Gastrocnemius medialis (tissue), 4 donors: ENCODE measurements at places on chromosomes 16 and 17.

DNA sequence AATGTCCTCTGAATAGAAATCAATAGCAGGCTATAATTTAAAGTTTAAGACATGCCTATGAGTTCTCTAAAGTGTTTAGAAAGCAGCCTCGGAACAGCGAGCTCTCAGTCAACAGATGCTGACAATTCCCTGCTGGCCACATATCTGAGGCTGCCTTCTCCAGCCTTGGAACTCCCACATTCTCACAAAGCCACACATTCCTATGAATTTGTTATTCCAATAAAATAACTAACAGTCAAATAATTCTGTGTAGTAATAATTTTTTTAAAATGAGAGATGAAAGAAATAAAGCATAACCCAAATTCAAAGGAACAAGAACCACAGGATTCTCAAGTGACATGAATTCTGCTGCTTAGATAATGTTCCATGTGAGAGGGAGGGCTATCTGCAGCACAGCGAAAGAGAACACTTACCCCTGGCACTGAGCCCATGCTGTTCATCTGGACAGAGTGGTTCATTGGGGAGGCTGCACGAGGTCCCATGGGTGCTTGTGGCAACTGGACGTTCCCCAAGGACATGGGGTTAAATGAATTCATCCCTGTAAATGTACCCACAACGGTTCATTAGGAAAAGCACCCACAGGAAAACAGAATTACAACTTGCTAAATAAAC lies 56.9 kb upstream of the TRAP1 start:
- DNase-seq = peak; percentile 54

DNA sequence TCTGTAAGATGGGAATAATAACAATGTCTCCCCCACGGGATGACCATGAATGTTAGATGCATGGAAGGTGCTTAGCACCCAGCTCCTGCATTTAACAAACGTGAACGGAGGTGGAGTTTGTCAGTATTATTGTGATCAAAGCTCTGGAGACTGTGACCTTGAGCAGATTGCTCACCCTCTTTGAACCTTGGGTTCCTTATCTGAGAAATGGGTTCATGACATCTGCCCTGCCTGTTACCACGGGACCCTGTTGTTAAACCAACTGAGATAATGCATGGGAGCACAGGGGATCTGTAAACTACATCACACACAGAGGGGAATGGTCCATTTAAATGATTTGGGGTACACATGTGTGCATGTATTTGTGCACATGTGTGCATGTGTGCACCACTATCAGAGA lies 29.6 kb downstream of the MRM1 start:
- no peak for DNase-seq

DNA sequence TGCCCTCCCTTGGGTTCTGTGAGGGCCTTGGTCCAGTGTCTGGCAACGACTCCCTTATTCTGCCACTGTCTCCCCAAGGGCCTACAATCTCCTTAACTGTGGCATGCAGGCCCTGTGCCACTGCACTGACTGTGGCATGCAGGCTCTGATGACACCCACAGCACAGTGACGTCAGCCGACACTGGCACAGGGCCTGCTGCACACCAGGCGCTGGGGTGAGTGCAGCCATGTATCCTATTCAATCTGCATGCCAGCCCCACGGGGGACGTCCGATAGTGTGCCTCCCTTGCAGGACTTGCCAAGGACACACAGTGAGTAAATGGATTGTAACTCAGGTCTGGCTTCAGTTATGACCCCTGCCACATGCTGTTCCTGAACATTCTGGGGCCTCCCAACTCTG lies 39.8 kb upstream of the RASD1 start:
- peak; percentile 88 for DNase-seq

- DNase-seq = no peak
These were observed 11.0 kb downstream of the EFTUD2 start for GRCh38 chr17:44887971-44888954.

- no peak for DNase-seq
These were observed 6.3 kb upstream of the ZCCHC14 start for GRCh38 chr16:87499189-87499486.

GRCh38 chr17:50498021-50498874 lies 10.0 kb upstream of the MYCBPAP start:
- DNase-seq = no peak

GRCh38 chr16:1334739-1335138 lies 1.3 kb downstream of the BAIAP3 start:
- no peak for DNase-seq

- no peak for DNase-seq
These were observed 76.0 kb downstream of the CREBBP start for GRCh38 chr16:3804426-3805016.

DNA sequence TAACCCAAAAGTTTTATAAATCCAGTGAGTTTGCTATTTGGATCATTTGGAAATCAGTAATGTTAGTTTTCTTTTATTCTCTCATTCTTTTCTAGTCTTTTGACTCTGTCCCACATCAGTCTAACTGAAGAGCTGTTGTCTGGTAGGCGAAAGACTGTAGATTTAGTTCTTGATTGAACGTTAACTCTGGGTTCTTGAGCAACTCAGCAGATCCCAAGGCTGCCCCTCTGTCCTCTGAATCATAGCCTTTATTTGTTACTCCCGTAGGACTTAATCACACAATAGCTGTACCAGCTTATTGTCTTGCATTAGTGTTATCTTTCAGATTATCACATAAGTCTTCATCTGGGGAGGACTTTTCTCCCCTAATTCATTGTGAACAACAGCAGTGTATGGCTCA lies 119.3 kb upstream of the TOM1L1 start:
- DNase-seq = no peak

DNA sequence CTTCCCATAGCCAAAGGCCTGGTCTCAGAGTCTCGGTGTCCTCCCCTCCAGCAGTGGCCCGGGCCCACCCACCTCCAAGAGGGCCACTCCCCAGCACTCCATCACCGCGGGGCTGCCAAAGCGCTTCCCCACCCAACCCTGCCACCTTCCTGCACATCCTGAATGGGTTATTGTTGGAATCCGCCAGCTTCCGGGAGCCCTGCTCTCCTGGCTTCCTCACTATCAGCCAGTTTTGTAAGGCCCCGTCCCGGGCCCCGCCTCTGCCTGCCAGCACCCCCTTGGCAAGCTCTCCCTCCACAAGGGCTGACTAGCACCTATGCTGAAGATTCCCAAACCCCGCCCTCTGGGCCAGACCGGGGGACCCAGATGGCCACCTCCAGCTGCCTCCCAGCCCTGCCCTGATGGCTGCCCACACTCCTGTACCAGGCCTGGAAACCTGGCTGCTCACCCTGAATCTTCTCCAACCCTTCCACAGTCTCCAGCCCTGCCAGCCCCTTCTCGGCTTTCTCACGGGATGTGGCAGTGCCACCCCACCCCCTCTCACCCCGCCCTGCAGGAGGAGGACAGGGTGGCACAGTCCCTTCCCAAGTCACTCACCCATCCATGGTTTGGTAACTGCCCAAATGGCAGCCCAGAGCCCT lies 14.4 kb downstream of the MYBBP1A start:
- DNase-seq = peak; percentile 86

GRCh38 chr17:2844416-2844815 lies 48.2 kb downstream of the RAP1GAP2 start:
- no peak for DNase-seq

DNA sequence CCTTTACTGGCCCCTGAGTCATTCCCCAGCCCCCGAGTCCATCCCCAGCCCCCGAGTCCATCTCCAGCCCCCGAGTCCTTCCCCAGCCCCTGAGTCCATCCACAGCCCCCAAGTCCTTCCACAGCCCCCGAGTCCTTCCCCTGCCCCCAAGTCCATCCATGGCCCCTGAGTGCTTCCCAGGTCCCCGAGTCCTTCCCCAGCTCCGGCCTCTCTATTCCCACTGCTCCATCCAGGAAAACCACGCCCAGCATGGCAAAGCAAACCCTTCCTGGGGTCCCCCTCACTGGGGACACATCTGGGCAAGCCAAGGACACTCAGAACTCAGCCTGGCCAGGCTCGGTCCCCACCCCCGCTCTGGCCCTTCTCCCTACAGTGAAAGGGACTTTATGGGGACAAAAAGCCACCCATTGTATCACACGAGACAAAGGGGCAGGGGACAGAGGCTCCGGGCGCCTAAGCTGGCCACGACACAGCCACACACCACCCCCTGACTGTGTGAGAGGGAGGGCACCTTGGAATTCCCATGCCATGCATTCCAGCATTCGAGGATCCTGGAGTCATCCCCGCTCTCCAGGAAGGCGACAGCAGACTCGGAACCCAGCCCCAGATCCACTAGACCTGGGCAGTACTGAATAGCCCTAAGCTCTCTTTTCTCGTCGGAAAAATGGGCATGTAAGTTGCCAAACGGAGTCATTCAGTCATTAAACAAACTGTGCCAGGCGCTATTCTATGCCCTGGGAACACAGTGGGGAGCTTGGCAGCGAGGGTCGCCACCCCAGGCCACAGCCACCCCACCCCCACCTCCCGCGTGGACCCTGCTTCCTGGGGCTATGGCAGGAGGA lies 14.0 kb downstream of the PLLP start:
- DNase-seq = no peak

GRCh38 chr17:42573095-42573494 lies 4.4 kb downstream of the PSMC3IP start:
- no peak for DNase-seq

GRCh38 chr17:67270416-67270815 lies 25.4 kb upstream of the HELZ start:
- DNase-seq = no peak

- no peak for DNase-seq
These were observed 8.7 kb downstream of the METTL16 start for GRCh38 chr17:2502871-2503580.

DNA sequence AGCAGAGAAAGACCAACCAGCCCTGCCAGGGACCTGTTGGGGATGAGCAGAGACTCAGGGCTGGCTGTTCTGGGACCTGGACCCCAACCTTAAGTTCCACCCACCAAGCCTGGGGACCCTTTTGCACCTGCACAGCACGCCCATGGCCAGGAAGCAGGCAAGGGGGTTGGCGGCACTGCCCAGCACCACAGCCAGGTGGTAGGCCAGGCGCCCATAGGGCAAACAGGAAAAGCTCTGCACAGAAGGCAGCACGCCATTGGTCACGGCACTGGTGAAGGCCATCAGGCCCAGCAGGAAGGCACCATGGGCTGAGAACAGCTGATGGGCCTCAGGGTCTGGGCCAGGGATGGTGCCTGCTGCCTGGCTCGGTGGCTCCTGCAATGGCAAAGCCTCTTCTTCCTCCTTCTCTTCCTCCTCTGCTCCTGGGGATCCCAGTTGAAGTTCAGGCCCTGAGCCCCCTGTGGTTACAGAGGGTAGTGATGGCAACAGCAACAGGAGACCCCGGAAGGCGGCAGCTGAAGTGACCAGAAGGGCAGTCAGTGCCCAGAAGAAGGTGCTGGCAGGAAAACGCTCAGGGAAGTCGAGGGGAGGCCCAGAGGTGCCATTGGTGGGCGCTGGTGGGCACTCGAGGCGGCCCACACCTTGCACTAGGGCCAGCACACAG lies 1.7 kb downstream of the SLC52A1 start:
- no peak for DNase-seq

- no peak for DNase-seq
These were observed 3.0 kb upstream of the PPY start for GRCh38 chr17:43945074-43945829.

DNA sequence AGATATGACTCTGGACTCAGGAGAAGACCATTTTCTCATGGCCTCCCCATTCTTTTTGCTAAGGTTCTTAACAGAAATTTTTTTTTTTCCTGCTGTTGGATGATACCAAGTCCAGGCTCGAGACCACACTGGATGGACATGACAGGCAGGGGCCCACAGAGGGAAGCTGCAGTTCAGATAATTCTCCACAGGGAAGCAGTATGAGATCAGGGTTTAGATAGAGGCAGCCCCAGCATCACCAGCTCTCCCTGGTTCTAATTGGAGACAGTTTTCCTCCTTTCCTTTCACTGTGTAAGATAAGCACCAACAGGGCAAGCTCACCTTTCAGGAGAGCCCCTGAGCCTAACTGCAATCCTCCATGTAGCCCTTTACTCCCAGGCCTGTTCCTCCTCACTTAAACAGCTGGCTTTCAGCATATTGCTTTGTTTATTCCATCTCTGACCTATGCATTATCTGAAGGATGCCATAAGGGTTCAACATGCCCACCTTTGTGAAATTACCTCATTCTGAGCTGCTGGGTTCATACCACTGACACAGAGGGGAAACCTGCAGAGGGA lies 108.1 kb downstream of the SNX11 start:
- no peak for DNase-seq

- DNase-seq = no peak
These were observed 22.3 kb upstream of the BRD7 start for GRCh38 chr16:50390914-50391716.

DNA sequence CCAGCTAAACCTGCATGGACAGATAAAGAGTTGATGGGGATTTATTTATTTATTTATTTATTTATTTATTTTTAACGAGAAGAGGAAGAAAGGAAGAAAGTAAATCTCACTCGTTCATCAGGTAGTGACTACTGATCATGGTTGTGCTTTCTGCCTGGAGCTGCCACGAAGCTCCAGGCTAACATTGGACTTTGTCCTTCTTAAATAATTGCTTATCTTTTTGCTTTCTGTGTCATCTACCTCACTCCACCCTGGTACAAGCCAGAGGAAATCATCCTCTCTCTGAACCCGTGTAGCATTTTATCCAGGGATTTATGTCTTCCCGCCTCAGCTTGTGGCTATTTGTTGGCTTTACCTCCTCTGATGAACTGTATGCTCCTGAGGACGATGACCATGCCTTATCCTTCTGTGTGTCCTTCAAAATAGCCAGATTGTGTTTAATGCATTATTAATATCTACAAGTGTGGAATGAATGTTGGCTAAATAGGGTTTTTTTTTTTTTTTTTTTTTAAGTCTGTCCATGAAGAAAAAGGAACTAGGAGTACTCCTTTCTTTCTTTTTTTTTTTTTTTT lies 8.0 kb upstream of the SLC12A3 start:
- no peak for DNase-seq

DNA sequence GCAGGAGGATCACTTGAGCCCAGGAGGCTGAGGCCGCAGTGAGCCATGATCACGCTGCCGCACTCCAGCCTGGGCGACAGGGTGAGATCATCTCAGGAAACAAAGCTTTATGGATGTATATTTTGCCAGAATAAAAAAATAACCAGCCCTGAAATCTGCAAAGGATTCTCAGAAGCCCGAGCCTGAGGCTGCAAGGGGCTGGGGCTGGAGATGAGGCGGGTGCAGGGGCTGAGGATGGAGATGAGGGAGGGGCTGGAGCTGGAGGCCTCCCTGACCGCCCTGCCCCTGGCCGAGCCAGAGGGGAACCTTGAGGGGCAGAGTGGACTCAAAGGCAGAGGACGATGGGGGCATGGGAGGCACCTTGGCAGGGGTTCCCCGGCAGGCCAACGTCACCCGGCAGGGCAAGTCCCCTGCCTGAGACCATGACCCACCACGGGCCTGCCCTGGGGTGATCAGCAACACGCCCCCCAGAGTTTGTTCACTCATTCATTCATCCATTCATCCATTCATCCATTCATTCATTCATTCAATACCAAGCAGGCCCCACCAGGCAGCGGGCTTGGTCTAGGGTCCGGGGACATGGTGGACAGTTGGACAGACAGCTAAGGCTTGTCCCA lies 32.5 kb downstream of the PIEZO1 start:
- no peak for DNase-seq

DNA sequence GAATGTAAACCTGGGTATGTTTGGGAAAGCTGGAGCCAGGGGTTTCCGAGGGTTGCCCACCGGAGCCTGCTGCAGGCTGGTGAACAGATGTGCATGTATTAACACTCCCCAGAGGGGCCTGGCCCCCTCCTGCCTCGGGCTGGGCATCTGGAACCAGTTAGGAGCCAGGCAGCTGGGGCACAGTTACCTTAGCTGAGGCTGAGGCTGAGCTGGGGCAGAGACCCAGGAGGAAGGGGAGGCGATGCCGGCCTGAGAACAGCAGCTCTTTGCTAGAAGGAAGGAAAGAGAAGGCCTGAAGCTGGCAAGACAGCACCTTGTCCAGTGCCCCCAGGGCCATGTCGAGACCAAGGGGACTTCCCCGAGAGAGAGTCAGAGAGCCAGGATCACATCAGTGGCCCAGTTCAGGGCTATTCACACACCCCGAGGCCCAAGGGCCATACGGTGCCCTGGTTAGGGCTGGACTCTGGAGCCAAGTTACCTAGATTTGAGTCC lies 65.8 kb downstream of the RMI2 start:
- no peak for DNase-seq
